COLO829 (cell line): ENCODE measurements at places on chromosomes 16 and 17.

- no peak for DNase-seq
Measured at GRCh38 chr16:11014136-11014535, 69.8 kb downstream of the CLEC16A start.

GRCh38 chr17:81932333-81932983 is 4.6 kb downstream of the PYCR1 start:
- no peak for DNase-seq

GRCh38 chr17:8141741-8142140 is 10.5 kb downstream of the PER1 start:
- DNase-seq: no peak

DNA sequence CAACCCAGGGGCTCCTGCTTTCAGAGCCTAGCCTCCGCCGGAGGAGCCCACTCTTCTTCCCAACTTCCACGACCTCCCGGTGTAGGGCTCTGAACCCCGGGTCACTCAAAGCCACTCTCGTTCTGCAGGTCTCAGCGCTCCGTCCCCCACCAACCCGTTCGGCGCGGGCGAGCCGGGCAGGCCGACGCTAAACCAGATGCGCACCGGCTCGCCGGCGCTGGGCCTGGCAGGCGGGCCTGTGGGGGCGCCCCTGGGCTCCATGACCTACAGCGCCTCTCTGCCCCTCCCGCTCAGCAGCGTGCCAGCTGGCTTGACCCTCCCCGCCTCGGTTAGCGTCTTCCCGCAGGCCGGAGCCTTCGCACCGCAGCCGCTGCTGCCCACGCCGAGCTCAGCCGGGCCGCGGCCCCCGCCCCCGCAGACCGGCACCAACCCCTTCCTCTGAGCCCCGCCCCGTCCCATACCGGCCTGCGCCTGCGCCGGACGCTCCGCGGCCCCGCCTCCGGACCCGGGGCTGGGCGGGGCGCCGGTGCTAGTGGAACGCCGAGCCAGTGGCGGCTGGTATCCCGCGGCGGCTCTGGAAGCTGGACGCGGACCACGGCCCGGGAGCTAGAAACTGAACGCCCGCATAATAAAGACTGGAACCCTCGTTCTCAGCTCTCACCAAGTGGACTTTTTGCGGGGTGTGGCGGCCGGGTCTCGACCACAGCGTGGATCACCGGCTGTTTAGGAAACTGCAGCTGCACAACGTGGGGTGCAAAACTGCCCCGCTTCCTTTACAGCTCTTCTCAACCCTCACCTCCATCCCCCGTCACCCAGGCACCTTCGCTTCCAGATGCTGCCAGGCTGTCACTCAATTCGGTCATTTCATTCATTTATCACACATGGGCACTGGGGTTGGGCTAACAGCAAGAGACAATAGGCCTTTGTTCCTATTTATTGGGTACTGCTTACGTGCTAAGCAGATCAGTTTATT is 5.0 kb upstream of the SPATA20 start:
- peak; percentile 90 for DNase-seq

- DNase-seq: no peak
Measured at GRCh38 chr17:10733666-10734065, 3.8 kb upstream of the TMEM220 start.

DNA sequence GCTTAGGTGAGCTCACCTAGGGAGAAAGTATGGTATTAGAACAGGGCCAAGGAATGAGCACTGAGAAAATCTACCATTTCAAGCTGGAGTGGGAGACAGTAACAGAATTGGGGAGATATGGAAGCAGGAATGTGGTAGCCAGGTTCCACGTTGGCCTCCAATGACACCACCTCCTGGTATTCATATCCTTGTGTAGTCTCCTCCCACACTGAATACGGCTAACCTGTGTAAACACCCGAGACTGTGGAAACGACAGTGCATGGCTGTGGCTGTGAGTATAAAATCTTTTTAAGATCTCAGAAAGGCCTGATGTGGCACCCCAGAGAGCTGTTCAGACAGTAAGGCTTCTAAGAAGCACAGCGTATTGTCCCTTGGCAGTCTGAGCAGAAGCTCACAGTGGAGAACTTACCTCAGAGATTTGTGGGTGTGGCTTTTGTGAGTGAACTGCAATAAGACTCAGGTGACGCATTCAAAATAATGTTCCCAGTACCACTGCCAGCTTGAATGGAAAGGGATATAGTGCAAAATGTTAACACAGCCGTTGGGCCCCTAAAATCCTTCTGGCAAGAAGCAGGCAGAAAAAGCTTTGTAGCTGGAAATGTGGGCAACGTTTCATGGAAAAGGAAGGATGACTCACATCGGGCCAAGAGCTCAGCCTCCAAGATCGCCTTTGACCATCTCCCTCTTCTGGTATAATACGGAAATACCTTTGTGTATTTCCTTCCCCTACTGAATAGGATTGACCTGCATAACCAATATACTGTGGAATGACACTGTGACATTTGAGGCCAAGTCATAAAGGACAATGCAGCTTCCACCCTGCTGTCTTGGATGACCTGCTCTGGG is 14.4 kb downstream of the SDR42E1 start:
- DNase-seq: peak; percentile 45
